ENCODE measurements at places on chromosomes 5 and 9.

DNA sequence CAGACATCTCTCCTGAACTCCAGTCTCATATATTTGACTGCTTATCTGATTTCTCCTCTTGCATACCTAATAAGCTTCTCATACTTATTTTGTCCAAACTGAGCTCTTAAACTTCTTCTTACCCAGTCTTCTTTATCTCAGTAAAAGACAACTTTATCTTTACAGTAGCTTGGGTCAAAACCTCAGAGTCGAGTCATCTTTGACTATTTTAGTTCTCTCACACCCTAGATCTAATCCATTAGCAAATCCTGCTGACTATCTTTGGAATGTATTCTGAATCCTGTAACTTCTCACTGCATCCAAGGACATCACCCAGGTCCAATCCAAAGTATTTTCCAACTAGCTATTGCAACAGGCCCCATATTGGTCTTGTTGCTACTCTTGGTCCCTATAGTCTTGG, 11.8 kb upstream of the JAK2 start:
- DNase-seq: no peak

GRCh38 chr9:120715389-120715924, 1.2 kb upstream of the MEGF9 start:
- no peak for DNase-seq

DNA sequence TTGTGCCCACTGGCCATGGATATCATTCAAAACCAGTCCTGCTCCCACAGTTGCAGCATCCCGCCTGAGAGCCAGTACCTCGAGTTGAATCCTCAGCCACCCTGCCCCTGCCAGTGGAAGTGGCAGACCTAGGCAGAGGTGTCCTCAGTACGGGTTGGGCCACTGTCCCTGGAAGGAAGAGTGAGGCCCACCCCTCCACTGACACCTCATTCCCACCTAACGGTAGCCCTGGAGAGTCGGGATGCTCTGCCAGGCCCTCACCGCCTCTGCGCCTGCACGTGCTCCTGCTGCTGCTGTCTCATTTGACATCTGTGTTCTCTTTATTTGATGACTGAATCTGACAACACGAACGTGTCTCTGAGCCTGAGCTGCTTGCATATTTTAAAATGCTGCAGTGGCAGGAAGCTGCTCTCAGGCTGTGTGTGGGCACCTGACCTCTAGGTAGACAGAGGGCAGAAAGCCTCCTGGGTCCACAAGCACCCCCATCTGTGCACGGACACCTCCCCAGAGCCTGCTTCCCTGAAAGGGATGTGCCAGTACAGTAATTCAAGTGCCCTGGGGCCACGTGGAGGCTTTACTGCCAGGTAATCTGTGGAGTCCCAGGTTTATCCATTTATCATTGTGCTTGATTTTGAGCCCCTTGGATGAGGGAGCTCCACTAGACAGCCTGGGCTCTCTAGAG, 194.7 kb downstream of the CACNA1B start:
- DNase-seq: no peak

DNA sequence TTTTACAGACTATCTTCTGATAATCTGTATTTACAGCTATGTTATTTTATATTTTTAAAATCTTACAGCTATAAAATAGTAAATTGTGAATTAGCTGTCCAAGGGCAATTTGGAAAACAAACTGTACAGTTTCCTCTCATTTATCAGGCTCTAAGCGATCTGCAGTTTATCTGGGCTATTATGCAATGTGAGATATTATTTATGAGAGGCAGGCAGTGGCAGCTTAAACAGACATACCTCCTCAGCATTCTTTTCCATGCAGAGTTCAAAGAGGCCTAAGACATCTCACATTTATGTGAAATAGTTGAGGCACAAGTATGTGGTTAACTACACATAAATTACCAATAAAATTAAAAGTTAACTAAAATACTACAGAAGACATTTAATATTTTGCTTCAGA, 10.2 kb downstream of the NIPSNAP3B start:
- DNase-seq: no peak

DNA sequence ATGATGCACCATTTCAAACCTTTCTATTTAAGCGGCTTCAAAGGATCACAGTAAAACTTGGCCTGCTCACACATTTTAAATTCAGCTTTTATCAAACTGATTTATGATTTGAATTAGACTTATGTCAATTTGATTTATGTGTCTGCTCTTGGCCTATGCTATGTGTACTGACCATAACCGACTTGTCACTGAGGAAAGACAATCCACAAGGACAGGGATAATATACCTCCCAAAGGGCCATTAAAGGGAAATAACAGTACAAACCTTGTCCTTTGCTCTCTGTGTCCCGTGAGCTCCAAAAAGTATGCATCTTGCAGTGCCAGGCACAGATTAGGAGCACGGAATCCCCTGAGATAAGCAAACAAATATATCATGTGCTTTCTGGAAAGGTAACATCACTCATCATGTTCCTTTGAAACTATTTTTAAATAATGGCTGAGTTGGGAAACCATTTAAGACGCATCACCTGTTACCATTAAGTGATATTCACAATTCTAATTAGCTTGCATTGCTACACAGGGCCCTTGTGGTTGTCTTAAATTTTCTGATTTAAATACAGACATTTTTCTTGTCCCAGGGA, 31.9 kb upstream of the FTMT start:
- no peak for DNase-seq

DNA sequence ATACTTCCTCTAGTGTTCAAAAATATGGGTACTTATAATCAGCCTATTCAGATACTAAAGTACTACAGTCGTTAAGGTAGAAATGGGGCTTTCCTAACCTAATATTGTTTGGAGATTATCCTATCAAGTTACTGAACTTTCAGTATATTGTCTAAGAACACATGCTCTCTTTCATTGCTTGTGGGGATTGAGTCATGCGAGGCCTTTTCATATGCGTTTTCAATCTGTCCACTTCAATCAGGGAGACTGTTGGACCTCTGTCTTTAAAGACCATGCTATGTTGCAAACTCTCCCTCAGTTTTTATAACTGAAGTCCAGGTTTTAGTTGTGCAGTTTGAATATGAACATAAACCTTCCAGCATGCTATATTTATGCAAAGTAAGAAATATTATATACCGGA, 15.0 kb downstream of the PRR16 start:
- no peak for DNase-seq

GRCh38 chr9:37340961-37341360, 81.5 kb upstream of the GRHPR start:
- no peak for DNase-seq

- DNase-seq: no peak
Observed at GRCh38 chr9:136732444-136733178, 10.1 kb downstream of the LCN10 start.

GRCh38 chr5:88687373-88687911, 195.5 kb downstream of the MEF2C start:
- no peak for DNase-seq

- no peak for DNase-seq
Observed at GRCh38 chr5:143964919-143965318, 153.0 kb downstream of the HMHB1 start.

DNA sequence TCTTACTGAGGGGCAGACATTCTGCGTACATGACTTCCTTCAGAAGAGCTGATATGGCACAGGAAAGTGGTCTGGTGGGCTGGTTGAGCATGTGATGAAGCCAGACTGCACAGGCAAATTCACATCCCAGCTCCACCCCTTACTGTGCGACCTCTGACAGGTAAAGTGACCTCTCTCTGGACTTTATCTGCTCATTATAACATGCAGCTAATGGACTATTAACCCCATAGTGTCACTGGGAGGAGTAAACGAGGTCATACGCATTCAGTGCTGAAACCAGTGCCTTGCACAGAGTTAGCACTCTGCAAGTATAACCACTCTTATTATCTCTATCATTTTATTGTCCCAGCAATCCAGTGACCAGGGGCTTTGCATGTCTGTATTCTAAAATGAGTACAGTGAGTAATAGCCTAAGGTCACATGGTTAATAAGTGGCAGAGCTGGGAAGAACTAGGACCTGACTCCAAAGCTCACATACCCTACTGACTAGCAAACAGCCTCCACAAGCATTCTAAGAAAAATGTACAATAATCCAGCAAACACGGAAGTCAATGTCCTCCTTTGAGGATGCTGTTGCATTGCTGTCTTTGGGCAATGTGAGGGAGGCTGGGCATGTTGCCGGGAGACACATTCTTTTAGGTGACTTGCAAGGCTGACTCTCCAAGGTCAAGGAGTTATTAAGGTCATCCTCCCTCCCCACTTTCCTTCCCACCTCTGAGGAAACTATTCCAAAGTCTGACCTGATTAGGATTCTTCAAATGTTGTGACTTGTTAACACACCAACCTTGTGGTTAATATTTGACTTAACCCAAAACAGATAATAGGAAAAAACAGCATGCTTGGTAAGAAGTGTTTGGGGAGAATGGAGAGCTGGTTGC, 19.0 kb downstream of the GLRX start:
- no peak for DNase-seq
